H9 (cell line): ENCODE measurements at places on chromosomes 1 and 21. TPM values are rescaled to one million over a fixed set of nuclear protein-coding genes. Genes with fewer than 3 reads are reported as not detected.

The MSTO1 gene
- 89.5 and 96.2 TPM in 2 replicates for total RNA-seq

The TCHHL1 gene
- not detected in 2 replicates for total RNA-seq

The RGS16 gene
- 6.8 and 6.9 TPM in 2 replicates for total RNA-seq

The DNM3 gene
- 2.7 and 3.3 TPM in 2 replicates for total RNA-seq

The TMPRSS15 gene
- total RNA-seq = not detected in 2 replicates

The TSPEAR gene
- 1.2 and 1.3 TPM in 2 replicates for total RNA-seq

The OXCT2 gene
- total RNA-seq = 3.7 and 4.3 TPM in 2 replicates

The DCST2 gene
- 0.35 and 0.44 TPM in 2 replicates for total RNA-seq

DNA sequence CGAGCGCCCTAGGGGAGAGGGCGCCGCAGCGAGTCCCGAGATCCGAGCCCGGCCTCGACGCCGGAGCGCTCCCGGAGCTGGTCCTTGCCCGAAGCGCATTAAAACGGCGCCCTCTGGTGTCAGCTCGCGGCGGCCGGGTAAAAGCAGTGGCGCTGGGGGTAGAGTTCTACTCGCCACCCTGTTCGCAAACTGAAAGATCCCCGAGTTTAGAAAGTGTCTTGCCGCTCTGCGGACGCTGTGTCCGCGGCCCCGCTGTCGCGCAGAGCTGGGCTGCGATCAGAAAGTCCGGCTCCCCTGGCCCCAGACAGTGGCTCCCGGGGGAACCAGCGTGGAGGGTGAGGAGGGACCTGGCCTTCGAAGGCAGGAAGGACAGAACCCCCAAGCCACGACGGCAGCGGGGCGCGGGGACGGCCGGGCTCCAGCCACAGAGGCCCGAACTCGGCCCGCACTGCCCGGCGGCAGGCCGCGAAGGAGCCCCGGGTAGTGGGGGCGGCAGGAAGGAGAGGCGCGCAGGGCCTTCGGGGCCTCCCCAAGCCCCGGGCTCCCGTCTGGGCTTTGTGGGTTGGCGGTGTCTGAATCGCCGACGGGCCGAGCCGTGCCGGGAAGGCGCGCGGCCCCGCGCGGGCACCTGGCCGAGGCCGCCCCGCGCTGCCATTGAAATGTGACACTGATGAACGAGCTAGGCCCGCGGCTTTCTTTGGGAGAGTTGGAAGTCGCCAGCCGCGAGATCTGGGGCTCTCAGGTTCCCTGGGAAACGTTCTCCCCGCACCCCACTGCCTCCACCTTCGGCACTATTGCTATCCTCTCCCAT, 39.1 kb upstream of the NFIA start:
- no peaks in the 10 kb centered on the region for H3K36me3 ChIP-seq
- DNase-seq = peak; percentile 88
- peaks cover 3% of the 10 kb centered on the region; the same call in 1 of the 2 replicates for H3K27me3 ChIP-seq
- H3K4me3 ChIP-seq = peak overlapping the region; percentile 74
- no peaks in the 10 kb centered on the region; the same call in 1 of the 2 replicates for H3K4me1 ChIP-seq
- H3K27ac ChIP-seq = no peak overlapping the region

DNA sequence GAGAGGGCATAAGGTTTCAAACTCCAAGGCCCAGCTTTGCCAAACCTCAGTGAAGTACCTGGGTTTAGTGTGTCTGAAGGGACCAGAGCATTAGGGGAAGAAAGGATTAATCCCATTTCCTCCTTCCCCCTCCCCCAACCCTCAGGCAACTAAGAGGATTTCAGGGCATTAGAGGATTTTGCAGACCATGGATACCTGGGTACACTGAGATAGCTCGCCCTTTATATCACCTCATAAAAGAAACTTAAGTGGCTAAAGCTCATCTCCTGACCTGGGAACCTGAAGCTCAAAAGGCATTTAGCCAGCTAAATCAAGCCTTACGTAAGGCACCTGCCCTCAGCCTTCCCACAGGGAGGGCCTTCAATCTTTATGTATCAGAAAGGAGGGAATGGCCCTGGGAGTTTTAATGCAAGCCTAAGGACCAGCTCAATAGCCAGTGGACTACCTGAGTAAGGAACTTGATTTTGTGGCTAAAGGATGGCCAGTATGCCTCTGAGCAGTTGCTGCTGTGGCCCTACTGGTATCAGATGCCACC, 26.4 kb upstream of the SMYD3 start:
- no peak for DNase-seq
- H3K36me3 ChIP-seq = peaks cover 8% of the 10 kb centered on the region
- no peaks in the 10 kb centered on the region for H3K4me1 ChIP-seq
- no peak overlapping the region for H3K4me3 ChIP-seq

DNA sequence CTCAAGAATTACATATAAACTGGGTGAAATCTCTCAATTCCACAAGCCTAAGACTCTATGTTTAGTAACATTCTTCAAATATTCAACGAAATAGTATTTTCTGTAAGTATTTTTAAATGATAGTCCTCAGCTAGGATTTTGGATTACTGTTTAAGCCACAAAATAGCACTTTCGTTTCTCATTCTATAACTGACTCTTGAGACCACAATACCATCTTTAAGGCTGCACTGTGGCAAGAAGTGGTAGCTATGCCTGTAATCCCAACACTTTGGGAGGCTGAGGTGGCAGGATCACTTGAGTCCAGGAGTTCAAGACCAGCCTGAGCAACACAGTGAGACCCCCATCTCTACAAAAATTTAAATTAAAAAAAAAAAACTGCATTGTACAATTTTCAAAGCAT, 126.7 kb downstream of the CDC42BPA start:
- H3K36me3 ChIP-seq = peaks cover 5% of the 10 kb centered on the region
- no peaks in the 10 kb centered on the region for H3K4me1 ChIP-seq
- no peaks in the 10 kb centered on the region for H3K27me3 ChIP-seq
- DNase-seq = no peak

- H3K4me3 ChIP-seq = no peak overlapping the region
- no peaks in the 10 kb centered on the region for H3K27me3 ChIP-seq
- no peaks in the 10 kb centered on the region for H3K4me1 ChIP-seq
- DNase-seq = no peak
- H3K27ac ChIP-seq = no peak overlapping the region
- no peaks in the 10 kb centered on the region for H3K36me3 ChIP-seq
These were observed 83.9 kb downstream of the ST6GALNAC5 start for GRCh38 chr1:76951153-76951552.

- no peaks in the 10 kb centered on the region for H3K4me1 ChIP-seq
- no peaks in the 10 kb centered on the region for H3K27me3 ChIP-seq
- H3K4me3 ChIP-seq = no peak overlapping the region
- H3K27ac ChIP-seq = no peak overlapping the region
These were observed 25.5 kb downstream of the EIF2D start for GRCh38 chr1:206586501-206587445.

DNA sequence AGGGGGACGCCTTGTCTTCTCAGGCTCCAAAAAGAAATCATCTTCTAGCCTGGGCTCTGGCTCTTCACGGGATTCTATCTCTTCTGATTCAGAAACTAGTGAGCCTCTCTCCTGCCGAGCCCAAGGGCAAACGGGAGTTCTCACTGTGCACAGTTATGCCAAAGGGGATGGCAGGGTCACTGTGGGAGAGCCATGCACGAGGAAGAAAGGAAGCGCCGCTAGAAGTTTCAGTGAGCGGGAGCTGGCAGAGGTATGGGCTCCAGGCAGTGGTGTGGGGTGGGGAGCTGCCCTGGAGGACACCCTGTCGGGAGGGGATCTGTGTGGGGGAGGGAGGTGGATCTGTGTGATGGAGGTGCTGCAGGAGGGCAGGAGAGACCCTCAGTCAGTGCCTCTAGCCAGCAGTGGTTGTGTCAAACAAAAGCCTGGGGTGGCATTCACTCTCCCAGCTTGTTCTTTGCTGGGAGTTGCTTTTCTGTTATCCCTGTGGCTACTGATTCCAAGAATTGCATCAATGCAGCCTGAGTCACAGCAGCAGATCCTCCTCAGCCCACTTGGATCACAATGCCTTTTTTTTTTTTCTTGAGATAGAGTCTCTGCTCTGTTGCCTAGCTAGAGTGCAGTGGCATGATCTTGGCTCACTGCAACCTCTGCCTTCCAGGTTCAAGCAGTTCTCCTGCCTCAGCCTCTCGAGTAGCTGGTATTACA, 21.8 kb downstream of the KDM4A start:
- H3K27ac ChIP-seq = no peak overlapping the region
- peaks cover 92% of the 10 kb centered on the region for H3K36me3 ChIP-seq
- no peak overlapping the region for H3K4me3 ChIP-seq
- H3K27me3 ChIP-seq = no peaks in the 10 kb centered on the region

DNA sequence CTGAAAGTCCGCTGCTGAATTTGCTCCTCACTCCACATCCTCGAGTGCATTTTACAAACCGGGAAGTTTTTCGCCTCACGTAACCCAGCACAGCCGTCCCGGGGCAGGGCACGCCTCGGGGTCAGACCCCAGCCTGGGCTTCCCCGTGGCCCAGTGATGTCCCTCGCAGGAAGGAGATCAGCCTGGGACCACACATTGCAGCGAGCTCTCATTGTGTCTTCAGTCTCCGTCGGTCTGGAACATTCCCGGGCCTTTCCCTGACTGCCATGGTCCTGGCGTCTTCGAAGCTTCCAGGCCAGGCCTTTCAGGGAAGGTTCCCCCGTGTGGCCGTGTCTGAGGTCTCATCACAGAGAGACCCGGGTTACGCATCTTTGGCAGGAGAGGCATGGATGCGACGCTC, 43.5 kb downstream of the MORN1 start:
- no peak overlapping the region for H3K27ac ChIP-seq
- H3K36me3 ChIP-seq = no peaks in the 10 kb centered on the region
- no peak overlapping the region for H3K4me3 ChIP-seq
- no peak for DNase-seq

- no peaks in the 10 kb centered on the region for H3K36me3 ChIP-seq
- H3K27me3 ChIP-seq = no peaks in the 10 kb centered on the region
- no peak overlapping the region for H3K4me3 ChIP-seq
- no peak for DNase-seq
- no peak overlapping the region for H3K27ac ChIP-seq
These were observed 7.8 kb upstream of the AMIGO1 start for GRCh38 chr1:109517337-109517736.

- H3K27me3 ChIP-seq = no peaks in the 10 kb centered on the region
- peaks cover 19% of the 10 kb centered on the region for H3K36me3 ChIP-seq
- H3K27ac ChIP-seq = no peak overlapping the region
- peaks cover 11% of the 10 kb centered on the region for H3K4me1 ChIP-seq
- H3K4me3 ChIP-seq = no peak overlapping the region
- DNase-seq = no peak
These were observed 101.3 kb downstream of the SLC45A1 start for GRCh38 chr1:8419172-8419571.

- no peak for DNase-seq
- no peaks in the 10 kb centered on the region for H3K36me3 ChIP-seq
- no peak overlapping the region for H3K4me3 ChIP-seq
- no peak overlapping the region for H3K27ac ChIP-seq
- no peaks in the 10 kb centered on the region for H3K4me1 ChIP-seq
These were observed 14.3 kb downstream of the SAMSN1 start for GRCh38 chr21:14531757-14532316.

DNA sequence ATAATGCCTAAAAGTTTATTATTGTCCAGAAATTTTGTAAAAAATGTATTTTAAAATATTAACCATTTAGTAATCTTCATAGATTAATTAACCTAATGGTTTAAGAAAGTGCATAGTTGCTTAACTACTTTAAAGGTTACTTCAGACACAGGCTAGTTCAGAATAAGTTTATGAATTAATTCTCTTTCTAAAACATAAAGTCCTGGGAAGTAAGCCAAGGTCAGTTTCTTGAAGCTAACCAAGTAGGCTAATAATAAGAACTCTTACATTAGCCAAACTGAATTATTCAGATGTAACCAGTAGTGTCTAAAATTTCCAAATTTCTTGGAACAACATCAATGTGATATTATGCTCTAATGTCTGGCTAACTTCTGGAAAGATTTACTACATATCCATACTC, 790.4 kb downstream of the NCAM2 start:
- no peak for DNase-seq
- no peaks in the 10 kb centered on the region for H3K27me3 ChIP-seq
- no peaks in the 10 kb centered on the region for H3K4me1 ChIP-seq
- no peak overlapping the region for H3K4me3 ChIP-seq

GRCh38 chr1:74402873-74403272, 109.5 kb downstream of the LRRC53 start:
- H3K27me3 ChIP-seq = no peaks in the 10 kb centered on the region
- no peak for DNase-seq
- no peaks in the 10 kb centered on the region for H3K36me3 ChIP-seq
- H3K27ac ChIP-seq = no peak overlapping the region
- no peaks in the 10 kb centered on the region for H3K4me1 ChIP-seq

DNA sequence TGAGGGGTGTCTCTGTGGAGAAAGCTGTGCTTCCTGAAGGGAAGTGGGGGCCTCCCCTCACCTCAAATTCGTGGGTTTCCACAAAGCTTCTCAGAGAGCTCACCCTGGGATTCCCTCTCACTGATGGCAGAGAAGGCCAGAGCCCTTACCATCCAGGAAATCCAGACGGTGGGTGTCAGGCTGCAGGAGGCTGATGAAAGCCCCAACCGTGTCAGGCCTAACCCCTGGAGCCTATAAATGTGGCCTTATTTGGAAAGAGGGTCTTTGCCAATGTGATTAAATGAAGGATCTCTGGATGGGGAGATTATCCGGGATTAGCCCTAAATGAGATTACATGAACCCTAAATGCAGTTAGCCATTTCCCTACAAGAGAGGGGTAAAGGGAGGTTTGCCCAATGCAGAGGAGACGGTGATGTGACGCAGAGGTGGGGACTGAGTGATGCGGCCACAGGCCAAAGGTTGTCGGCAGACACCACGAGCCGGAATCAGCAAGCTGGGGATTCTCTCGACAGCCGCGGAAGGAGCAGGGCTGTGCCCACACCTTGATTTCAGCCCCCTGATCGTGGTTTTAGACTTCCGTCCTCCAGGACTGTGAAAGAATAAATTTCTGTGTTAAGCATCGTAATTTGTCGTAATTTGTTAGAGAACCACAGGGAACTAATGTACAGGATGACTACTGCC, 82.6 kb downstream of the TOMM20 start:
- no peaks in the 10 kb centered on the region for H3K4me1 ChIP-seq
- no peaks in the 10 kb centered on the region for H3K27me3 ChIP-seq
- DNase-seq = no peak
- no peak overlapping the region for H3K27ac ChIP-seq
- no peaks in the 10 kb centered on the region for H3K36me3 ChIP-seq
- H3K4me3 ChIP-seq = no peak overlapping the region

DNA sequence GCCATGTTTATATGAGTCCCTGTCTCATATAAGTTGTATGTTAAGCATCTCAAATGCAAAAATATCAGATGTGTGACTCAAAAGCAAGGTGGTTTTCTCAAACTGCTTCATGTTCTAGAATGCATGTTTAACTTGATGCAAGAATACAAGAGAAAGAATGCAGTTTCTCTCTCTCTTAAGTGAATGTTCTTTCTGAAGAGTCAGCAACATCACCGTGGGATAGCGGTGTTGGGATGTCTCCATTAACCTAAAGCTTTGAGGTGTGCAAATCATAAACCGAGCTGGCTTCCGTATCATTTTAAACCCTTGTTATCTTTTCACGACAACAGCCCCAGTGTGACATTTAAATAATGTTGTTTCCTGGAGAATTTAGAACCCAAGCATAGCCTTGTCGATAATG, 48.4 kb upstream of the TARBP1 start:
- no peak overlapping the region for H3K4me3 ChIP-seq
- no peaks in the 10 kb centered on the region for H3K36me3 ChIP-seq
- no peak for DNase-seq
- no peaks in the 10 kb centered on the region for H3K27me3 ChIP-seq
- H3K27ac ChIP-seq = no peak overlapping the region
